T-helper 2 cell treated with Interferon-gamma antibody and Interleukin-4, amounts not matched to agents 5 μg/mL and 100 μg/mL, for 36 hours (primary cell): ENCODE measurements at places on chromosomes 11 and 22.

DNA sequence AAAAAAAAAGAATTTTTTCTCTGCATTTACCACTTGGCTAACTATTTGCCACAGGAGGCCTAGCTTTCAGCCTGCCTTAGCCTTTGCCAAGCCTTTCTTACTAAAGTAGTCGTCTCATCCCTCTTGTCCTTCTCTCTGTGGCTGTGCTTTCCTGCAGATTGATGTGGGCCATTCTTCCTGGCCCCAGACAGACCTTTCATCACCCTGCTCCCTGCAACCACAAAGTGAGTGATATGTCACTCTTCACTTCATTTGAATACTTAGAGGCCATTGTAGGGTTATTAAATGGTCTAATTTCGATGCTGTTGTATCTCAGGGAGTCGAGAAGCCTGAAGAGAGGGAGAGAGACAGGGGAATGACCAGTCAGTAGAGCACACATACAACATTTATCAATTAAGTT is 37.6 kb downstream of the ART5 start:
- no peak for DNase-seq

DNA sequence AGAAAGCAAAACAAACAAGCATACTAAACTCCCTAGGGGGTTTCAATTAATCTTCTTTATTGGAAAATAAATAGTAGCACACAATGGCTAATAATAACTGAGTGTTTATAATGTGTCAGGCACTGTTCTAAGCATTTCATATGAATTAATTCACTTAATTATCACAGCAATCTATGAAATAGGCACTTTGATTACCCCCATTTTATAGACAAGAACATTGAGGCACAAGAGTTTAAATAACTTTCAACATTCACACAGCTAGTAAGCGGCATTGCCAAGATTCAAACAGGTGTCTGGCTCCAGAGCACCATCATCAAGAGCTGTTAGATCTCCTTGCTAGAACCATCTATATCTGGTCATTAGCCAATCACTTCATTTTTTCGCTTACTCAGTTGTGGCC is 43.1 kb downstream of the PRCP start:
- no peak for DNase-seq

DNA sequence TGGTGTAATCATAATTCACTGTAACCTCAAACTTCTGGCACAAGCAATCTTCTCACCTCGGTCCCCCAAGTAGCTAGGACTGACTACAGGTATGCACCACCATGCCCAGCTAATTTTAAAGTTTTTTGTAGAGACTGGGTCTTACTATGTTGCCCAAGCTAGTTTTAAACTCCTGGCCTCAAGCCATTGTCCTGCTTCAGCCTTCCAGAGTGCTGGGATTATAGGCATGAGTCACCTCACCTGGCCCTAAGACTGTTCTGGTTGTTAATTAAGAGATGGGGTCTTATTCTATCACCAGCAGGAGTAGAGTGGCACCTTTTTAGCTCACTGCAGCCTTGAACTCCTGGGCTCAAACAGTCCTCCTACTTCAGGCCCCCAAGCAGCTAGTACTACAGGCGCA is 52.0 kb upstream of the DEPDC7 start:
- no peak for DNase-seq

GRCh38 chr11:35078470-35078735 is 60.6 kb upstream of the CD44 start:
- DNase-seq, result no peak

DNA sequence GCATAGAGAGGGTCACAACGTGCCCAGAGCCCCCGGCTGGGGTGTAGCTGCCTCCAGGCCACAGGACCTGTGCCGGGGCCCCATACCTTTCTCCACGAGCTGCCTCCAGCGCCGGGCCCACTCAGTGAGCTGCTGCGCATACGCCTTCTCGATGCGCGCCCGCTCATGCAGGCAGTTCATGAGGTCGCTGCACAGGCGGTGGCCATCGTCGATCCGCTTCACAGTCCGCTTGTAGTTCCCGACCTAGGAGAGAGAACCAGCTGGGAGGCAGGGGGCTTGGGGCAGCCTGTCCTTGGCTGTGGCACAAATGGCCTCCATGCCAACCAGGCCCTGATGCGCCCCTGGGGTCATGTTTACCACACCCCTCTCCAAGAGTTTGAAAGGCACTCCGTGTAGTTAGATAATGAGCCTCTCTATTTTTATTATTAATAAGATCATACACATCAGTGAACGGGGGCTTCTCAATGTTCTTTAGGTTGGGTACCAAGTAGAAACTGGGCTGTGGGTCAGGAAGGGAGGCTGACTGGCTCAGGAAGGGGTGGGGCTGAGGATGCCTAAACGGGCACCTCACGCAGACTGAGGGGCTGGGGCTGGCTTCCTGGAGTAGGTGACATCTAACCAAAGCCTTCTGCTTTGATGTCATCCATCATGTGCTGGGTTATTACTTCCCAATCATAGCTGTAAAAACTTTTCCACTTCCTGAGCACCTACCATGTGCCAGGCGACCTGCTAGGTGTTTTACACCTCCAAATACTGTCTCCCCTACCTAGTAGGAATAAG is 36.5 kb upstream of the ARFGAP3 start:
- no peak for DNase-seq
